ENCODE measurements at places on chromosomes 2 and 18. TPM values are rescaled to one million over a fixed set of nuclear protein-coding genes. Genes with fewer than 3 reads are reported as not detected.

Gene IL1B
- total RNA-seq = 2.6 TPM

Gene EFEMP1
- 65.1 TPM for total RNA-seq

Gene EFR3B
- under 0.01 TPM for total RNA-seq

Gene DTNA
- 6.8 TPM for total RNA-seq

Gene HOXD13
- not detected for total RNA-seq

Gene LIPG
- total RNA-seq = 0.86 TPM

Gene DNAH6
- under 0.01 TPM for total RNA-seq

Gene HOXD11
- 26.4 TPM for total RNA-seq

Gene RPRD1A
- 70.4 TPM for total RNA-seq

Gene CAPN14
- total RNA-seq = under 0.01 TPM

Gene APOB
- total RNA-seq = under 0.01 TPM

Gene DCDC2C
- not detected for total RNA-seq

Gene XPO1
- 224 TPM for total RNA-seq

Gene MYO7B
- total RNA-seq = not detected

Data from fibroblast of villous mesenchyme (primary cell).